Stimulated activated CD4-positive, alpha-beta T cell treated with anti-CD3 and anti-CD28 coated beads, Interleukin-12 subunit alpha, Interleukin-12 subunit beta, amount 100 ng/mL, for 4 hours (primary cell): ENCODE measurements at places on chromosomes 1 and 21.

GRCh38 chr1:186492531-186493291 is 31.8 kb upstream of the PDC start:
- DNase-seq, result no peak

- no peak for DNase-seq
Measured at GRCh38 chr1:58660105-58660504, 39.8 kb downstream of the MYSM1 start.

- DNase-seq, result peak; percentile 51
Measured at GRCh38 chr1:3775490-3776230, 3.1 kb downstream of the SMIM1 start.

DNA sequence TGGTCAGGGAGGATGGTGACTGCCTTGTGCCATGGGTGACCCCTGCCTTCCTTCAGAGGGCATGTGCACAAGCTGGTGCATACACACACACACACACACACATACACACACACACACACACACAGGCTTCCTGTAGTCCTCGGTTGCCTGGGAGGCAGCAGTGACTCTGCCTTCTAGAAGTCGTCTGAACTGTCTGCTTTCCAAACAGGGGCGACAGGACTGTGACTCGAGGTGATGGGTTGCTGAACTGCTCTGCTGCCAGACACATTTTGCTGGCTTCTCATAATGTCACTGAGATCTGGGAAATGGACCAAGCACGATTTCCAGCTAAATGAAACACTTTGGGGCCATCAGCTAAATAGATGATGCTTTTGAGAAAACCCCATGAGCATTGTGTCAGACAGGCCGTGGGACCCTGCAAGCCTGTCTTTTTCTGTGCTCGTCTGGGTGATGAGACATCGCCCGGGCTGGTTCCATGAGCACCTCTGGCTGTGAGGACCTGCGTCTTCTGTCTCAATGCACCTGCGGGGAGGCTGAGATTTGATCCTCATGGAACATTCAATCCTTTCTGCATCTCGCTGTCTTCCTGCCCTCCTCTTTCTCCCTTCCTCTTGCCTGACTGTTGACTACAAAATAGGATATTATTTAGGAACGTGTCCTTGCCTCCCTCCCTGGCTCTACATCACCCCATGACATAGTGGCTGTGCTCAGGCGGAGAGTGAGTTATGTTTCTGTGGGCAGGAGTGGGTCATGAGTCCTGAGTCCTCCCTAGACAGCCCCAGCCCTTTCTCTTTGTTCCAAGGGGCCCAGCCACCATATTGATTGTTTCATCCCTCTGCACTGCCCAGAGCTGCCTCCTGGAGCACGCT is 436.8 kb downstream of the CAMTA1 start:
- no peak for DNase-seq

GRCh38 chr1:82177192-82177591 is 376.5 kb downstream of the ADGRL2 start:
- no peak for DNase-seq

DNA sequence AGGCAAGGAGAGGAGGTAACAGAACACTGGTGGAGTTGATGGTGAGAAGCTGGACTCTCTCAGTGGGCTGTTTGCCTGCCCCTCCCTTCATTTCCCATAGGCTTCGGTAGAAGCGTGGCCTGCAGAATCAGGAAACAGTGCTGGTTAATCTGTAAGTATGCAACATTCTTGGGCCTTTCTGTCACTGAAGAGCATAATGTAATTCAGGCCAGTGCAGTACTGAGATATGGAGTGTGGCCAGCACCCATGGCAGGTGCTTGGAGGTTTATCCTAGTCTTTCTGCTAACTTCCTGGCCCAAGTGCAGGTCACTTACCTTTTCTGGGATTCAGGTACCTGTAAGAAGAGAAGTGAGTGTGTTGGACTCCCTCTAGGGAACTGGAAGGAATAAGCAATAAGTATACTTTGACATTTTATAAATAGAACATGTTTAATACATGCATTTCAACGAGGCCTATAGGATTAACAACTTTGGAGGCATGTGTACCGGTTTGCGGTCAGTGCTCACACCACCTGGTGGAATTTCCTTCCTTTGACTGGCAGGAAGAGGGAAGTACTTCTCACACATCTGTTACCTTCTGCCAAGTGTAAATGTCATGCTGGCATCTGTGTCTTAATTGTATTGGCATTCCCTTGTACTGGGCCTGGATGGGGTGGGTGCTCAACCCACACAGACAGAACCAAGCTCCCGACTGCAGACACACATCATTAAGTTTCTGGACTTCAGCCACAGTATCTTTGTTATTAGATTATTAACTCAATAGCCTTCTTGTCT is 105.5 kb downstream of the KIF26B start:
- no peak for DNase-seq

DNA sequence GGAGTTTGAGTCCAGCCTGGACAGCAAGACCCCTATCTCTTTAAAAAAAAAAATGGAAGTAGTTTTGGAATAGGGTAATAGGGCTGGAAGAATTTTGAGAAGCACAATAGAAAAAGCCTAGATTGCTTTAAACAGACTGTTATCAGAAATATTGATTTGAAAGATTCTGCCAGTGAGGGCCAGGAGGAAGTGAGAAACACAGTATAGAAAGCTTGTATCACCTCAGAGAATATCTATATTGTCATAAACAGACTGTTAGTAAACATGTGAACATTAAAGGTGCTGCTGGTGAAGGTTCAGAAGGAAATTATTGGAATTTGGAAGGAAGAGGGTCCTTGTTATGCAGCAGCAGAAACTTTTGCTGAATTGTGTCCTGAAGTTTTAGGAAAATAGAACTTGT is 24.8 kb upstream of the PSEN2 start:
- DNase-seq, result no peak

DNA sequence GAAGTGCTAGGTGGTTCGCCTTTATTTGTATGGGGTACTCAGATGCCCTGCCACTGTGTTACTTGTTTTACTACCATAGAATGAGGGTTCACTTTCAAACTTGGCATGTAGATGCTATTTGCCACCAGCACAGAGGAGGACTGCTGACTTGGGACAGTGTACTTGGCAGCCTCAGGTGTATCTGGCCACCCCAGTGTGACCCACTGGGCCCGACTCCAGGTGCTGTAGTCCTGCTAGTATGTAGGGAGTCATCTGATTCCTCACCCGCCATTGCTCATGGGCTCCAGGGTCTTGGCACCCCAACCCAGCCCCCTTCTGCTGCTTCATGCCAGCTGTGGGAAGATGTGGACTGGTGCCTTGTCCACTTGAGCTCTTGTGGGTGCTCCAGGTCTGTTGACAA is 40.0 kb downstream of the ZNF678 start:
- no peak for DNase-seq

DNA sequence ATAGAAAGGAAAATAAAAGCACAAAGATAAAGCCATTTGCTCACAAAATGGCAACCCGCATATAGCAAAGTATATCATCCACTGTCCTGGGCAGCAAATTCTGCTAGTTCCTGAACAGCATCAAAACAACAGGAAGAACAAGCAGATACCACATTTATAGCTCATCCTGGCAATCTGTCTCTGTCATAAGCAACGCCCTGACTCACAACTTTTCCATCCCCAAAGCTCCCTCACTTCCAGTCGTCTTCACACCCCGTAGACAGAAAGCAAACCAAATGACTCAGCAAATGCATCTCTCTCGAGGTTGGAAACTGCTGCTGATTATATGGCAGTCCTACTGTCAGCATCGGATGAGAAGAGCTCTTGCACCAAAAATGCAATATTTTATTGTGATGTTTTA is 65.8 kb downstream of the AK5 start:
- no peak for DNase-seq
